SK-MEL-5 (cell line): ENCODE measurements at places on chromosomes 13 and 19.

- peak; percentile 15 for DNase-seq
These were observed at the start of gene S1PR5 for GRCh38 chr19:10517361-10517759. TSS of gene S1PR5 (minus strand) at chr19:10517447. CDS start at chr19:10515011, 2,436 bp downstream.

- DNase-seq = no peak
These were observed 2.1 kb upstream of the PTBP1 start for GRCh38 chr19:795073-795611.

- no peak for DNase-seq
These were observed 27.8 kb downstream of the CARM1 start for GRCh38 chr19:10899151-10899653.

DNA sequence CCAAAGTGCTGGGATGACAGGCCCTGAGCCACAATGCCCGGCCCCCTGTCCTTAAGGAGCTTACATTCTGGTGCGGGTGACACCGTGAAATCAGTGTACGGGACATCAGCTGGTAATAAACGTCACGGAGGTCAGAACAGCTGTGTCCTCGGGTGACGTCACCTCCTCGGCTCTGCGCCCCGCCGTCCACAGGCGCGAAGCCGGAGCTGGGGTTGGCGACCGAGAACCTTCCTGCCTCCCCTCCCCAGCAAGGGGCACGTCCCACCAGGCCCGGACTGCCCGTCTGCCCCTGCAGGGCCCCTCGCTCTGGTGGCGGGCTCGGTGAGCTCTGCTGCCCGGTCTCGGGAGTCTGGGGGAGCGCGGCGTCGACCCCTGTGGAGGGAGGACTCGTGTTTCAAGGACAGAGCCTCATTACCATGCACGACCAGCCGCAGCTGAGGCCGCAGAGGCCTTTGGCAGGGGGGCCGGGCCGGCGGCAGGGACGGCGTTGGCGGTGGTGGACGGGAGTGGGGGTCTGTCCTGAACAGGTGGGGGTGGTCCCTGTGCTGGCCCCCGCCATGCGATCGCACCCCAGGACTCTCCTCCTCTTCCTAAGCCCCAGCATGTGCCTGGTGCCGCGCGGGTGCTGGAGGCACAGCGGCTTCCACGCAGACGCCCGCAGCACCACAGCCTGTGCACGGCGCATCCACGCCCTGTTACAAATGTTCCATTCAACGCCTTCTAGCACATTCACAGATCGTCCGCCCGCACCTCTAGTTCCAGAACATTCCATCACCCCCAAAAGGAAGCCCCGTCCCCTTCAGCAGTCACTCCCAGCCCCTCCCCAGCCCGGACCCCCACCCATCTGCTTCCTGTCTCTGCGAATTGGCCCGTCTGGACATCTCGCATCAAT, 5.4 kb downstream of the LINGO3 start:
- DNase-seq = no peak

DNA sequence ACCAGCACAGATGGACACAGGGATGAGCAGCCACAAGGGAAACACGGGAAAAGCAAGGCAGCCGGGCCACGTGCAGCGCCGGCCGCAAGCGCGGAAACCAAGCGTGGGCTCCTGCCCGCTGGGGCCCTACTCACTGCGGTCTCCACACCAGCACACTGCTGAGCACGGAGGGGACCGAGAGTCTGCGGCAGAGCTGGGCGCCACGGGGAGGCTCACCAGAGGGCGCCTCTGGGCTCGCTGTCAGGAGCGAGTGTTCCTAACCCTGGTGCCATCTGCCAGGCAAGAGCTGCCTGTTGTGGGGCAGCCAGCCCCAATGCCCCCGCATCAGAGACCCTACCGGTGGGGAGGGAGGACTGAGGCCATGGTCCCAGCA, 26.5 kb downstream of the MPND start:
- peak; percentile 39 for DNase-seq

DNA sequence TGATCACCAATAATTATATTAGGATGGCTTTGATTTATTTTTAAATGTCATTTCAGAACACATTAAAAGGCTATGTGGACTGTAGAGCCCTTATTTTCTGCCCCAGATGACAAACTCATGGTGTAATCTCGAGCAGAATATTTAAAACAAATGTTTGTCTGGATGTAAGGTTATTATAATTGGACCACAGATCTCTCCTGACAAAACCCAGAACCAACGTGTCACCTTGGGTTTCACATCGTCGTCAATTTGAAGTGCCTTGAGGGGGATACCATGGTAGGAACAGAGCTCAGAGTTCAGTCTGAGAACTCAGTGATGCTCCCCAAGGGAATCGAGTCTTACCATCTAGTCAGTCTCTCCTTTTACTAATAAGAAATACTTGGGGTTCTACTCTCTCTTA, 2.8 kb downstream of the SACS start:
- DNase-seq = no peak

DNA sequence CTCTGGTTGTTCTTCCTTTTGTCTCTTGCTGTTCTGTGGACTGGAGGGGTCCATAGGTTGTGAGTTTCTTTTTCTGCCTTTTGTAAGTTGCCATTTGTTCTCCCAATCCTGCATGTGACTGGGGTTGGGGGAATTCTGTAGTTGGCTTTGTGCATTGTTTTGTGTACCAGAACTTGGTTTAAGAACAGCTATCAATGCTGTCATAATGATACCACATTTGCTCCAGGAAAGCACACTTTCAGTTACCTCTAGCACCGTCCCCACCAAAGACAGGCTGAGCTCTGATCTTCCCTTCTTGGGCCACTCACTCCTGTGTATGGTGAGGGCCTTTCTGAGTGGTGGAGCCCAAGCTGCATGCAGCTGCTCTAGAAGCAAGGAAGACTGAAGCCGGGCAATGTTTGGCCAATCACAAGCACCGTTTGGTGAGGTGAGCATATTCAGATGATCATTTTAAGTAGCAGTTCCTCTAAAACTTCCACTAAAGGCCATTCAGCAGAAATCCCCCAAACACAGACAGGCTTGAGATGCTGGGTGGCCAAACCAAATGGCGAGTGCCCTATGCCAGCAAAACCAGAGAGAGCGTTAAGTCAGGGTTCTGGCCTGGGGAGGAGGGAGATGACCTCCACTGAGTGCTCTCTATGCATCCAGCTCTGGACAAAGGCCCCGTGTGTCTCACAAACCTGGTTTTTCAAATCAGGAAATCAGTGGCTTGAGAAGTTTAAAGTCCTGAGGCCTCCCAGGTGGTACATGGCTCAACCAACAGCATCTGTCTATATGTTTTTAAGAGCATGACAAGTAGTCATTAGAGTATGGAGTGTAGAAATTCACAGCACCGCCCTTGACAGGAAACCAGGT, 120.7 kb upstream of the SPATA13 start:
- peak; percentile 70 for DNase-seq

DNA sequence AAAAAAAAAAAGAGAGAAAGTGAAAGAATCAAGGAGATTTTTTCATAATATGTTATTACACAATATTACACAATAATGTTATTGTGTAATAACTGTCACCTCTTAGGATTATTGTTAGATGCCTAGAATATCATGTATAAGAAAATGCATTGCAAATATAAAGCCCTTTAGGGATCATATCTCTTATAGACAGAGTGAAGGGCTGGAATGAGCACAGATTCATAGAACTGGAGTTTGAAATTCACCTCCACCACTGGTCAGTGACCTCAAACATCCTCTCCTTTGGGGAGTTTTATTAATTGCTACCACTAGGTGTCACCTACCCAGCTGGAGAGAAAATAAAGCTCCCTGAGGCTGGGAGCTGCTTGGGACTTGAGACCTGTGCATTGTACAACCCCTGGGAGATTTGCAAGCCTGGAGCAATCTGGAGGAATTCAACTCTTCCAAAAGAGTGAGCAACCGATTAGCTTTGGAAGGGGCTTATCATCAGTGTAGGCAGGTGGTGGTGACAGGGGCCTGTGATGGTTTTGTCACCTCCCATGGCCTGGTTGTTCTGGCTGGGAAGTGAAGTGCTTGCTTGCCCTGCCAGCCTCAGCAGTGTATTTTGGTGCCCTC, 30.3 kb upstream of the FRY start:
- DNase-seq = peak; percentile 60

GRCh38 chr19:28964500-28964899, 248.5 kb downstream of the UQCRFS1 start:
- DNase-seq = no peak

- DNase-seq = no peak
These were observed 12.1 kb upstream of the LGALS13 start for GRCh38 chr19:39590265-39590664.

DNA sequence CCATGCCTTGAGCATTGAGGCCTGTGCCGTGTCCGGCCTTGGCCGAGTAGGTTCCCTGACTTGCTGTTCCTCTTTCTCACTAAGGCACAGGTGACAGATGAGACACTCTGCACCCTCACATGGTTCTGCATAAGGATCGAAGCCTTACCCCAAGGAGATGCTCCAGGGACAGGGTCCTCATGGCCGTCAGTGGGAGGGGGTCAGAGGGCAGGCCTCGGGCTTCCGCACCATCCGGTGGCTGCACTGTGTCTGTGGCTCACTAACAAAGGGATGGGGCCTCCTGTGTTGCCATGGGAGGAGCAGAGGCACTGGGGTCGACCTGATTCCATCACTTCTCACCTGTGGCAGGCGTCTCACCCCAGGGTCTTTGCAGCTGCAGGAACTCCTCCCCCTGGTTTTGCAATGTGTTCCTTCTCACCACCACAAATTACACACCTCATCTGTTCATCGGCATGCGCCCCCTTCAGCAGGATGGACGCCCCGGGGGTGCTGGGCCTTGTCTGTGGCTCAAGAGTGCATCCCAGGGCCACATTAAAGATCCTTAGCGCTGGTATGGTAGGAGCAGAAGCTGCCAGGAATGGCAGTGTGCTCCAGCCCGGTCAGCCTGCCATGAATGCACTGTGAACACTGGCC, 113.3 kb upstream of the SOX1 start:
- DNase-seq = no peak

GRCh38 chr19:13689085-13689484, 75.2 kb upstream of the MRI1 start:
- DNase-seq = peak; percentile 56

- DNase-seq = no peak
These were observed 67.8 kb downstream of the RXFP2 start for GRCh38 chr13:31807090-31807541.

- DNase-seq = no peak
These were observed 754.0 kb downstream of the DIAPH3 start for GRCh38 chr13:59409634-59410200.

- DNase-seq = no peak
These were observed 355.2 kb downstream of the IRS2 start for GRCh38 chr13:109431217-109431616.

DNA sequence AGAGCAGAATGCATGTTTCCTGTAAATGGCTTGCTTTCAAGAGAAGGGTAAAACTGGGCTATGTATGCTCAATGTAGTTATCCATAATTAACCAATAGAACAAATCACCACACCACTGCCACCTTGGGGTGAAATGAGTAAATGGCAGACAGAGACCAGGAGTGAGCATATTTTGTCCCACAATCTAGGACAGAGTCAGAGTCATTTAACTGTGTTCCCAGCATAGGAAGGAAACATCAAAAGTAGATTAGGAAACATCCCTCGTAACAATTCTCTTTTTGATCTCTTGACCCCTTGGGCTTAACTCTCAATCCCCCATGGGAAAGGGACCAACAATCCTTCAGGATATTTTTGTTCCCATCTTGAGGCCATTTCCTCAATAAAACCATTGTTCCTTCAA, 224.8 kb downstream of the NHLRC3 start:
- peak; percentile 82 for DNase-seq

GRCh38 chr13:25689539-25689938, 317.8 kb downstream of the ATP8A2 start:
- no peak for DNase-seq

DNA sequence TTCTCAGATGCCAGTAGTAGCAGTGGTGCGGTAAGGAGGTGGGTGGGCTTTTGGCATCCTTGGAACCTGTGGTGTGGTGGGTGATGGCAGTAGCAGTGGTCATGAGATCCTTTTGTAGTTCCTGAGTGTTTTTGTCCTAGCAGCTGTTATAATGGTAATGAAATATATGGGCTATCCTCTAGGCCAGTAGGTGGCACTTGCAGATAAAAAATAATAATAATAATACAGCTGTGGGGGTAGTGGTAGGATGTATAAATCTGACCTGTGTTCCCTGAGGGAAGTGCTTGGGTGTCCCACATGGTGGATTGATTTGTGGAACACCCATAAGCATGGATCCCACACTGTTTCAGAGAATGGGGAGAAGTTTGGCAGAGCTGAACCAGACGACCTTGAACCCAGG, 334.0 kb downstream of the SLITRK5 start:
- peak; percentile 33 for DNase-seq

DNA sequence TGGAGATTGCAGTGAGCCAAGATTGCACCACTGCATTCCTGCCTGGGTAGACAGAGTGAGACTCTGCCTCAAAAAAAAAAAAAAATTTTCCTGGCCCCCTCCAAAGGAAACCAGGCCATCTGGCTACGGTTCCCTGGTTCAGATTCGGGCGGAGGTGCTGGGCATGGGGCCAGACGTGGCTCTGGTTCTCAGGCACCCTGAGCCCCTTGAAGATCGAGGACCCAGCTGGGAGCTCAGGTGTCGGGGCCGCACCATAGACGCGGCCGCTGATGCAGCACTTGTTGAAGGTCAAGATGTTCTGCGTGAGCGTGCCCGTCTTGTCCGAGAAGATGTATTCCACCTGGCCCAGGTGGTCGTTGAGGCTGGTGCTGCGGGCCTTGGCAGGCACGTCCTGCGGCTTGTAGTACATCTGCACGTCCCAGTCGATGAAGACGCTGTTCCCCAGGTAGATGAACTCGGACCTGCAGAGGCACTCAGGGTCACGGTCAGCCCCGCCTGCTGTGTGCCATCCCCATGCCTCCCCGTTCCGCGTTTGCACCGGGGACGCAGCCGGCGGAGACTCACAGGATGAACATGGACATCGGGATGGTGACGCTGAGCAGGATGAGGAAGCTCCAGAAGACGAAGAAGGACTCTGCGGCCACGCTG, 12.3 kb downstream of the ATP8B3 start:
- DNase-seq = no peak

DNA sequence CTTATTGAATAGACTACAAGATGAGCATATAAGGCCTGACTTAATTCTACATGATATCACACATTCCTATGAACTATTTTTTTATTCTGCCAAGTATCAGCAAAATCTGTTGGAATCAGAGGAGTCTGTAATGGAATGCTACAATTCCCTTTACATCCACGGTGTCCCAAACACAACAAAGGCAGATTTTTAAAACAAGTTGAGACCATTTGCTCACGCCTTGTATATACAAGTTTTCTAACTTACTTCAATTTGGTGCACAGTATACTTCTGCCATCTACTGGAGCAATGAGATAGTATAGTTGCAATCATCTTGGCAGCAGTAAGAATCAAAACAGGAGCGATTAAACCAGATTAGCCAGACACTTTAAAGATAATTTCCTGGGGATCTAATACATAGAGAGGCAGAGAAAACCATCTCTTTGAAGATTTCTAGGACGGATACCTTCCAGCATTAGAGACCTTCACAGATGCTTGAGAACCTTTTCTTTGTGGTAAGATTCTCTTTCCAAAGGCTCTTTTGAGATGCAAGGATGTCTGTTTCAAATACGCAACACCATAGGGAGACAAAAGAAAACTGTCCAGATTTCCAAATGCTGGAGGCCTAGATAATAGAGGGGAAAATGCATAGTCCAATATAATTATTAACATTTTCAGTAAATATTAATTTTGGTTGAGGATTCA, 302.0 kb upstream of the MIR17HG start:
- peak; percentile 66 for DNase-seq

GRCh38 chr19:37635076-37636056, 19.9 kb downstream of the ZFP30 start:
- DNase-seq = no peak
